ENCODE measurements at places on chromosomes 2 and 18. TPM values are rescaled to one million over a fixed set of nuclear protein-coding genes. Genes with fewer than 3 reads are reported as not detected.
A peak's percentile ranks its signal among the peaks of the same experiment; 100 is the strongest.

DNA sequence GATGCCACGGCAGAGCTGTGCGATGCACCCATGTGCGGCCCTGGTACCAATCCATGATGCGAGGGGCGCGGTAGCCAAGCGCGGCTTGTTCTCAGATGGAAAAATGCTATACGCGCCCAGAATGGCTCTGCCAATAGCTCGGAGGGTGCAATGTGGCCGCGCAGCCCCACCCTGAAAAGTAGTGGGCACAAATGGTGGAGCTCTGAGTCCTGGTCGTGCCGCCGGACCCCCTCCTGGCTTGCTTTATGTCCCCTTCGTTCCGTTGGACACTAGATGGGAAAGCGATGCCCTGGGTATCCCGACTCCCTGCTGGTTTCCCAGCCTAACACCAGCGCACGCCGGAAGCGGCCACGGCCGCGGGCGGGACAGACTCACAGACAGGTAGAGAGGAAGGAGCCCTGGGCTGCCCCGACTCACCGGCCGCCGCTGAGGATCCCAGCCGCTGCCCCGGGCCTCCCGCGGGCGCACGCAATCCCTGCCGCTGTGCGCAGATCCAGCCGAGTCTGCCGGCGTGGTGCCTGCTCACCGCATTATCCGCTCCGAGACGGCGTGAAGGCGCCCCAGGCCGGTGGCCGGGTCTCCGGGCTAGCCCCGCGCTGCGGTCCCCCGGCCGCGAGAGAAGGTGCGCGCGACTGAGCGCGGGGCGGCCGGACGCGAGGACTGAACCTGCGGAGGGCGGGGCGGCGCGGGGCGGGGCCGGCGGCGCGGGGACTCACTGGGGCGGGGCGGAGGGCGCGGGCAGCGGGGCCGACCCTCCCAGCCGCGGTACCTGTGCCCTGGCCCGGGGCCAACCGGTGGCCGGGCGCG is at the start of gene CDC42EP3:
Gene CDC42EP3 (minus strand): TSS at position 634 of the 807 bp plus-strand sequence. CDS start 25,055 bp downstream, outside the sequence.
- no peak for DNase-seq
- no peaks in the 10 kb centered on the region for H3K27me3 ChIP-seq
- no peaks in the 10 kb centered on the region for H3K36me3 ChIP-seq
- peak within 1 kb of the TSS; percentile 90 for H3K27ac ChIP-seq
- peak within 1 kb of the TSS; percentile 69 for H3K4me3 ChIP-seq

DNA sequence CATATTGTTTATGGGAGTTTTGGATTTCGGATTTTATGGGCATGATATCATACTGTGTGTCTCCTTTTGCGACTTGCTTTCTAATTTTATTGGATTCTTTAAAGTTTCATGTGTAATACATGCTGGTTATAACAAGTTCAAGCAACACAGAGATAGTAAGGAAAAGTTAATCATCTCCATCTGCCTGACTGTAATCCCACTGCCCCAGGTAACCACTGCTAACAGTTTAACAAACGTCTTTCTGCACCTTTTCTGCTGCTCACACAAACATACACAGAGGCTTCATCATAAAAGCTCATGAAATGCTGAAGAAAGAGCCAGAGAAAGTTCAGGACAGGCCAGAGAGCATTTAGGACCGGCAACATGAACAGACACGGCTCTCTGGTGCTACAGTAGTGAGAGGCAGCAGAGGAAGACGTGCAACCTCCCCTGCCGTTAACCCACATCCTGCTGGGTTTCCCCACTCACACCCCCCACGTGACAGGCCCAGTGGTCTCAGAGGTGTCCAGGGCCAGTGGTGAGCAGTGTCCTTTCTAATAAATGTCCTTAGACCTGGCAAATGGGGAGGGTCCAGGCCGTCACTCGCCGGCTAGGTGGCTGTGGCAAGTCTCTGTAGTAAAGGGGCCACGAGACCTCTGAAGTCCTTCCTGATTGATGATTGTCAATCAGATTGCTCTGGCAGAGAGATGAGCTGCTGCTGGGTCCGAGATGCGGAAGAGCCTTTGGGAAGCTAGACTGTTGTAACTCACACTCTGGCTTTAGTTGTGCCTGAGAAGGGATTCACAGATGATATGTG is 43.0 kb upstream of the SLC1A4 start:
- no peak overlapping the region for H3K4me3 ChIP-seq
- H3K27me3 ChIP-seq = no peaks in the 10 kb centered on the region
- DNase-seq = peak; percentile 10
- H3K36me3 ChIP-seq = no peaks in the 10 kb centered on the region
- peaks cover 79% of the 10 kb centered on the region for H3K4me1 ChIP-seq

Gene PGAP1
- 15.6 TPM for total RNA-seq

Gene CXCR1
- total RNA-seq = not detected

Gene CSRNP3
- 0.70 TPM for total RNA-seq

Gene TMEFF2
- not detected for total RNA-seq

DNA sequence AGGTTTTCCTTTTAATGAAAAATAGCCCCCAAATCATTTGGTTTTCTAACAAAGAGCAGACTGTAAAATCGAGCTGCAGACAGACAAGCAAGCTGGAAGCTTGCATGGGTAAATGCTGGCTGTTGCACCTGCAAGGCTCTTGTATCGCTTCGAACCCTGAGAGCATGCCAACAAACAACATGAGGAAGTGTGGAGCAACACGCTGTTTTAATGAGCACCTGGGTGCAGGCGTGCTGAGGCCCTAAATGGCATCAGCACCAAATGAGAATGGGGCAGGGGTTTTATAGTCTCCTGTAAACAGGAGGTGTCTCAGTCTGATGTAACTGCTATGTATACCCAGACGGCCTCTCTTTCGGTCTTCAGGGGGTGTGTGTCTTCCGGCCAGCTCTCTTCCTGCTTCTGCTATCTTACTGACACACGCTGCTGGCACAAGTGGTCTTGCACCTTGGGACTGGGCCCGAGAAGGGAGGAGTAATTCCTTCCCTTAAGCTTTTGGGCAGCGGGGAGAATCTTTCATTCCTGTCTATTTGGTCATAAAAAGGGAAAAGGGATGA is 31.9 kb upstream of the CDH2 start:
- no peaks in the 10 kb centered on the region for H3K36me3 ChIP-seq
- no peak overlapping the region for H3K4me3 ChIP-seq
- H3K27ac ChIP-seq = no peak overlapping the region
- H3K4me1 ChIP-seq = no peaks in the 10 kb centered on the region
- DNase-seq = no peak
- H3K27me3 ChIP-seq = no peaks in the 10 kb centered on the region

DNA sequence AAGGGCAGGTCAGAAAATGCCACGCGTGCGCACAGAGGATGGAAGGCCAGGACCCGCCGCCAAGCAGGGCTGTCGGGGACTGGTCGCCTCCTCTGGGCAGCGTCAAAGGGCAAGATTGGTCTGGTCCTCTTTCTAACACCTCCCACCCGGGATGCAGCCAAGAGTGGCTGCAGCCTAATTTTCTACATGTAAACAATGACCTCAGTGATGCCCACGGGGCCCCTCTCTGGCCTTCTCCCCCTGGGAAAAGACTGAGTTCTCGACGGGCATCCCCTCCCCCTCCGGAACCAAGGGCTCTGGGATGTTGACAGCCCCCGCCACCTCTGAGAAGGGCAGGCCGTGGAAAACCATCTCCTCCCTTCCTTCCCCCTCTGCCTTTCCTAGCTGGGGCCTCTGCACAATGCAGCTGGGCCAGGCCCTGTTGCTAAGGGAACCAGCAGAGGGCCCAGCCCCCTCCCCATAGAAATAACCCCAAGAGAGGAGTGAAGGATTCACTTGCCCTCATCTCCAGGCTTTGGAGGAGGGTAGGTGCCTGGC is 80.0 kb upstream of the ZNF532 start:
- peaks cover 18% of the 10 kb centered on the region for H3K4me1 ChIP-seq
- no peak for DNase-seq
- no peaks in the 10 kb centered on the region for H3K27me3 ChIP-seq
- no peak overlapping the region for H3K4me3 ChIP-seq
- no peaks in the 10 kb centered on the region for H3K36me3 ChIP-seq

Gene GALR1
- total RNA-seq = not detected

Gene CDK5R2
- not detected for total RNA-seq

DNA sequence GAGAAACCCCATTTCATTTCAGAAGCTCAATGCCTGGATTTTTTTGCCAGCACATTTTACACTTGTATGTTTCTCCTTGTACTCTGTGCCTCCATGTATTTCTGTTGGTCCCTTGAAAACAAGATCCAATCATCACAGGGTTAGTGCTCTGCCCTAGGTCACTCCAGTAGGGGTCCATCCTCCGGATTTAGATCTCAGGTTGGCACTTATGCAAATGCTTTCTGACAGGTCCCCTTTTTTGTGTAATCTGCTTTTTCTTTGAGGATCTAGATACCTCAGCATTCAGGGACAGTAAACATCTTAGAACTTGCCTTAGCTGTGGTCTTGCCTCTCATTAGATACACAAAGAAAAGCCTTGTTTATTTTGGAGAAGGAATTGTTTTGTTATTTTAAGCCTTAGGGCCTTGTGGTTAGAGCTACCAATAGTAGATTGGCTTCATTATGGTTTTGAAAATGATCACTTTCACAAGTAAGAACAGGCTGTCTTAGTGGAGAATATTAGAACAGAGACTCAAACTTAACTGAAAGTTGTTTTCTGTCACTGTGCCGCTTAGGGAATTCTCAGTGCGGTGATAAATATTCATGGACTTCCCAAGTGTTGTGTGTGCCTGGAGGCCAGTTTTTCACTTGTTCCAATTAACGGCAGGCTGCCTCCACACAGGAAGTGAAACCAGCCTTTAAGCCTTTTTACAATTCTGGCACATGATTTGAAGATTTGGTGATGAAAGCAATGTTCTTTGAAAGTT is 7.8 kb downstream of the MERTK start:
- H3K4me3 ChIP-seq = no peak overlapping the region
- H3K36me3 ChIP-seq = no peaks in the 10 kb centered on the region
- H3K27me3 ChIP-seq = no peaks in the 10 kb centered on the region

GRCh38 chr2:28319118-28320008 is 73.3 kb upstream of the FOSL2 start:
- DNase-seq = no peak
- H3K4me3 ChIP-seq = no peak overlapping the region
- H3K4me1 ChIP-seq = peaks cover 22% of the 10 kb centered on the region
- peak overlapping the region; percentile 95 for H3K27ac ChIP-seq

Gene ABCB11
- total RNA-seq = 0.18 TPM

GRCh38 chr2:235951982-235952381 is 216.2 kb downstream of the GBX2 start:
- no peaks in the 10 kb centered on the region for H3K4me1 ChIP-seq
- no peaks in the 10 kb centered on the region for H3K27me3 ChIP-seq
- no peaks in the 10 kb centered on the region for H3K36me3 ChIP-seq
- no peak overlapping the region for H3K4me3 ChIP-seq

DNA sequence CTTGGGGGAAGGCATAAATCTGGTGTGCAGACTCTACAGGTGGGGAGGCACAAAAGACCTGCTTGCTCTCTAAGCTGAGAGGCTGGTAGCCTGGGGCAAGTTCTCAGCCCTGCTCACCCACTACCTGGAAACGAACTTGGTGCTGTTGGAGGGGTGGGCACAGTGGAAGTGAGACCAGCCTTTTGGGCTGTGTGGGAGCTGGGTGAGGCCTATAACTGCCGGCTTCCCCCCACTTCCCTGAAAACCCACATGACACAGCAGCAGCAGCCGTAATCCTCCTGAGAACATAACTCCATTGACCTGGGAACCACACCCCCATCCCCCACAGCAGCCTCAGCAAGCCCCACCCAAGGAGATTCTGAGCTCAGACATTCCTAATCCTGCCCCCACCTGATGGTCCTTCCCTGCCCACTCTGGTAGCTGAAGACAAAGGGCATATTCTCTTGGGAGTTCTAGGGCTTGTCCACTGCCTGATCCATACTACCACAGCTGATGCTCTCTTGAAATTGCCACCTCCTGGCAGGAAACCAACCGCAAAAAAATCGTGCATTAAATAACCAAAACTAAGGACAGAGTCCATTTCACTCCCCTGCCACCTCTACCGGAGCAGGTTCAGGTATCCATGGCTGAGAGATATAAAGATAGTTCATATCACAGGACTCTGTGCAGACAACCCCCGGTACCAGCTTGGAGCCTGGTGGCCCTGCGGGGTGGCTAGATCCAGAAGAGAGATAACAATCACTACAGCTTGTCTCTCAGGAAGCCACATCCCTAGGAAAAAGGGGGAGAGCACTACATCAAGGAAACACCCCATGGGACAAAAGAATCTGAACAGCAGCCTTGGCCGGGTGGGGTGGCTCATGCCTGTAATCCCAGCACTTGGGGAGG is 178.1 kb downstream of the NDUFA10 start:
- H3K4me3 ChIP-seq = no peak overlapping the region
- no peaks in the 10 kb centered on the region for H3K36me3 ChIP-seq
- H3K27me3 ChIP-seq = no peaks in the 10 kb centered on the region
- no peak overlapping the region for H3K27ac ChIP-seq
- no peaks in the 10 kb centered on the region for H3K4me1 ChIP-seq

- no peaks in the 10 kb centered on the region for H3K27me3 ChIP-seq
- H3K4me3 ChIP-seq = no peak overlapping the region
- peaks cover 8% of the 10 kb centered on the region for H3K4me1 ChIP-seq
- H3K27ac ChIP-seq = no peak overlapping the region
These were observed 3.2 kb downstream of the EHBP1 start for GRCh38 chr2:62708751-62709150.

- no peak overlapping the region for H3K27ac ChIP-seq
- no peak overlapping the region for H3K4me3 ChIP-seq
- no peaks in the 10 kb centered on the region for H3K36me3 ChIP-seq
- H3K27me3 ChIP-seq = no peaks in the 10 kb centered on the region
- H3K4me1 ChIP-seq = no peaks in the 10 kb centered on the region
These were observed 273.1 kb upstream of the FANCL start for GRCh38 chr2:58514252-58514651.

DNA sequence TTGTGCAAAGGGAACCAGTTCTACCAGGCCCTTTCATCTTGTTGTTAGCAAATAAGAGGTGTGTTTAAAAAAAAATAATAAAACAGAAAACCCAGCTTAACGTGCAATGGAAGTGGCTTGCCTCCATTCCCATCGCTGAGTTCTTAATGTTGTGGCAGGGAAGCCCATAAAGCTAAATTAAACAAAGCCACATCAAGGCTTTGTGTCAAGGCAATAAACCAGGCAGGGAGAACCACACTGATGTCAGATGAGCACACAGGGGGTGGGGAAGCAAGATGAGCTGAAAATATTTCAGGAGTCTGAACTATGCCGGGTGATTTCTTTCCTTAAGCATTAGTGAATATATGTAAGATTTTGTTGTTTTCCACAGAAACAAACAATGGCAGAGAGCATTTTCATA is 73.5 kb downstream of the PHLPP1 start:
- H3K4me3 ChIP-seq = no peak overlapping the region
- H3K27me3 ChIP-seq = no peaks in the 10 kb centered on the region
- DNase-seq = no peak
- H3K4me1 ChIP-seq = peaks cover 61% of the 10 kb centered on the region

Gene ALPP
- not detected for total RNA-seq

GRCh38 chr18:80115035-80115434 is 6.0 kb downstream of the ADNP2 start:
- H3K4me3 ChIP-seq = no peak overlapping the region
- no peak overlapping the region for H3K27ac ChIP-seq
- no peak for DNase-seq
- peaks cover 29% of the 10 kb centered on the region for H3K36me3 ChIP-seq
- H3K4me1 ChIP-seq = peaks cover 12% of the 10 kb centered on the region
- no peaks in the 10 kb centered on the region for H3K27me3 ChIP-seq
